Left renal pelvis (tissue), 4 donors: ENCODE measurements at places on chromosomes 4 and X. TPM values are rescaled to one million over a fixed set of nuclear protein-coding genes. Genes with fewer than 3 reads are reported as not detected.

DNA sequence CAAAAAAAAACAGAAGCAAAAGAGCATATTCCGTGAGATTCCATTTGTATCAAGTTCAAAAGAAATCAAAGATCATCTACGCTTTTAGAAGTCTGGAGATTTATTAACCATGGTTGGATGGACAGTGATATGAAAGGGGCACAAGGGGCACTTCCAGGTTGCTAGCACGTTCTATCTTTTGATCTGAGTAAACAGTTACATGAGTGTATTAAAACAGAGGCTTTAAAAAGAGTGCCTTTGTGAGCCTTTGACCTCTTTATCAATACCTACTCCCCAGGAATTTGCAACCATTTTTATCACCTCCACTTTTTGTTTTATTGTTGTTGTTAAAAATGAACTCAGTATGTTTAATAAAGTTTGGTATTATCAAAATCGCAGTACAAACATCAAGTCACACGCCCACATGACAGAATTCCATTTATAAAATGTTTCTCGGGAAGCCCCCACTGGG lies 72.4 kb upstream of the UCP1 start:
- DNase-seq = no peak

DNA sequence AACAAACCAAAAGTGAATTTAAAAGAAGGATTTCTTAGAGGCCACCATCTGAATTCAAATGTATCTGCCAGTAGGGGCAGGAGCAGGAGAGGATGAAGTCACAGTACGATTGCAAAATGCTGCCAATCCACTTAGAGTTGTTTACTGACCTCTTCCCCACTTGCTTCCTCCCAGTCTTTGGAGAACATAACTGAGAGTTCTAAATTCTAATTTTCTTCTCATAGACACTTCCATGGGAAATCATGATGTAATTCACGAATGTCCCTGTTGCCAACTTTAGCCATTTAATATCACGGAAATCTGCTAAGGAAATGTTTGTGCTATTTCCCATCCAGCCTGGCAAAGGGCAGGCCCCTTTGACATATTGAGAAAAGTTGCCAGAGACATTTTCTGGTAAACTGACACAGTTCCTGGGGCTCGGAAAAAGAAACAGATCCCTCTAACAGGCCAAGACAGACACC lies 33.6 kb upstream of the NOCT start:
- peak; percentile 12 for DNase-seq

DNA sequence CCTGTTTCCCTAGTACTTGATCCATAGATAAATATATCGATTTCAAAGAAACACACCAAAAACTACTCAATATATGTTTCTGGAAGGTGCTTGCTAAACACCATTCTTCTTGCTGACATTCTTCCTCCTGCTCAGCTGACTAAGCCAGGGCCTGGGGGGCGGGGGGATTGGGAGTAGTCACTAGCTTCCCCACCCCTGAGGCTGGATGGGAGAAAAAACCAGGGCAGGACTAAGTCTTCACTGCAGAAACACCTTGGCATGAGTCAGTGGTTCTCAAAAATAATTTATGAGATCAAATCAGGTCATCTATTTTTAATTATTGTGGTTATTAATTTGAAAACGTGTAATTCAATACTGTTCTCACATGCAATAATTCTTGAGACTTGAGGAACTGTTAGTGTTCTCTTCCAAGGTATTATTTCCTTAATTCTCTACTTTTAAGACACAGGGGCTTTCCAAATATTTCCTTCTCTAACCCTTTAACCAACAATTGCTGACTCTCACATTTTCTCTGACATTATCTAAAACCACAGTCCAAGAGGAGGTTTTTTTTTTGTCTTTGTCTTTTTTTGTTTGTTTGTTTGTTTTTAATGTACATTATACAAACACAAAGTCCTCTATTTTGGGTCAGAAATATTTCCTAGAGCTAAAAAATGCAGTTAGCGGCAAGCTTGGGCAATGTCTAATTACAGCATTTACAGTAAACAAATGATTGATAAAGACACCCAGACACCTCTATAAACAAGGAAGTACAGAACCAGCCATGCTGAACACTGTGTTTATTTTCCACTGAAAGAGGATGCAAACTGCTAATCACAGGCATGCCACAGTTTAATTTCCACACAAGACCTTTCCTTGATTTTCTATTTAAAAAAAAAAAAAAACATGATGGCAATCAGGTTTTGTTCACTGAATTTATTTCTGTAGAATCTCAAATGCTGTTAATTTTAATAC lies 120.3 kb upstream of the USP9X start:
- DNase-seq = no peak

GRCh38 chr4:175841366-175841765 lies 29.3 kb upstream of the GPM6A start:
- no peak for DNase-seq

DNA sequence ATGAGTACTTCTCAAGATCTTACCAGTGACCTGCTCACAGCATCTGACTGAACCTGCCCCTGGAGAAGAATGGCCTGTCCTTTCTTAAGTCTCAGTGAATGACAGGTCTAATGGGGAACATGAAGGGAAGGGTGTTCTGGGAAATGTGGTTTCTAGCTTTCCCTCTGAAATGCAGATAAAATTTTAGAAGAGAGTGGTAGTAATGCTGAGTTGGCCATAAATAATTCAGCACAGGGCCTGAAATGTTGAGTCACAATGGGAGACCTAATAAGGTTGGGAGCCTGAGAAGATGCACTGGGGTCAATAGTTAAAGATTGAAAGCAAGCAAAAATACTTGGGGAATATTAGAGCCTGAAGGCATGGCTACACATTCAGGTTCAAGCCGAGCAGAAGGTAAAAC lies 214.9 kb upstream of the ARHGAP24 start:
- DNase-seq = no peak

The BCORL1 gene
- 21.1 TPM for polyA plus RNA-seq

The PCDH19 gene
- polyA plus RNA-seq = 3.1 TPM

DNA sequence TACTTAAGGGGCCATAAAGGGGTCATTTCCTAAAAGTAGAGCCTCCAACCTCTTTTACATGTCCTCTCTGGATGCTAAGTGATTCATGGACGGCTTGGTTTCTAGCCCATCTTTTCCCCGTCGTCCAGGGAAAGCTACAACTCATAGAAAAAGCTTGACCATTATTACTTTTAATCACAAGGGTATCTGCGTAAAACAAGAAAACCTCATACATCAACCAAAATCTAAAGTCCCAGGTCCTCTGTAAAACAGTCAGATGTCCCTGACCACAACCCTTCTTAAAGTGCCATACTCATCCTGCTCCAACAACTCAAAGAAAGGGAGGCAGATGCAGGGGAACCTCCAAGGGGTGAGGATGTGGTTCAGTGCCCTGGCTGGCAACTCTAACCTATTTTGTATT lies 29.6 kb downstream of the ADGRA3 start:
- no peak for DNase-seq

DNA sequence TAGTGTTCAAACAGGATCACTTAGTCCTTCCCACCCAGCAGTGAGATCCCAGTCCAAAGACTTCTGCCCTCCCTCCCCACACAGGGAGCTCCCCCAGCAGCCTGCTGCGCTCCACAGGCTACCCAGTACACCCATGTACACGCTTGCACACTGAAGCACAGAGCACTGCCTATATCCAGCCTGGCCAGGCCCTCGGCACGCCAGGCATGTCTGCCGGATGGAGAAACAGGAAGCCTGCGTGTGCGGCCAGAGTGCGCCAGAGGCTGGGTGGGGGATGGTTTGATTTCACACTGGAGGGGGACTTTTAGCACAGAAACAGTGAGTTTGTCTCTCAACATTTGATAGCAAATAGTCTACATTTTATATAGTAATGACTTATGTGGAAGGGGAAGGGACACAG lies 833.5 kb upstream of the IGFBP7 start:
- no peak for DNase-seq

The NUDT6 gene
- 17.2 TPM for polyA plus RNA-seq

The CYBB gene
- polyA plus RNA-seq = 10.2 TPM

GRCh38 chr4:150385606-150386005 lies 196.3 kb upstream of the MAB21L2 start:
- no peak for DNase-seq

GRCh38 chr4:176186671-176187395 lies 8.6 kb downstream of the SPATA4 start:
- no peak for DNase-seq

GRCh38 chr4:153788413-153789276 lies at the start of gene SFRP2:
Gene SFRP2, minus strand, starts transcription at chr4:153789083. Its CDS starts 248 bp downstream, at chr4:153788835.
- no peak for DNase-seq

The SLITRK4 gene
- 21.4 TPM for polyA plus RNA-seq

GRCh38 chr4:165388756-165389155 lies 9.9 kb downstream of the CPE start:
- no peak for DNase-seq

GRCh38 chr4:78024085-78024484 lies 33.0 kb upstream of the FRAS1 start:
- no peak for DNase-seq

DNA sequence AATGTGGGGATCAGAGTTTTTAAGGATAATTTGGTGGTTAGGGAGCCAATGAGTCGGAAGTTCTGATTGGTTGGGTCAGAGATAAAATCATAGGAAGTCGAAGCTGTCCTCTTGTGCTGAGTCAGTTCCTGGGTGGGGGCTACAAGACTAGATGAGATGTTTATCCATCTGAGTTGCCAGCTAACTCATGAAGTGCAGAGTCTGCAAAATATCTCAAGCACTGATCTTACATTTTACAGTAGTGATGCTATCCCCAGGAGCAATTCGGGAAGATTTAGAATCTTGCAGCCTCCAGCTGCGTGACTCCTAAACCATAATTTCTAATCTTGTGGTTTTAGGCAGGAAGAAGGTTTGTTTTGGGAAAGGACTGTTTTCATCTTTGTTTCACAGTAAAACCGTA lies 565.8 kb upstream of the SPANXN1 start:
- DNase-seq = no peak

DNA sequence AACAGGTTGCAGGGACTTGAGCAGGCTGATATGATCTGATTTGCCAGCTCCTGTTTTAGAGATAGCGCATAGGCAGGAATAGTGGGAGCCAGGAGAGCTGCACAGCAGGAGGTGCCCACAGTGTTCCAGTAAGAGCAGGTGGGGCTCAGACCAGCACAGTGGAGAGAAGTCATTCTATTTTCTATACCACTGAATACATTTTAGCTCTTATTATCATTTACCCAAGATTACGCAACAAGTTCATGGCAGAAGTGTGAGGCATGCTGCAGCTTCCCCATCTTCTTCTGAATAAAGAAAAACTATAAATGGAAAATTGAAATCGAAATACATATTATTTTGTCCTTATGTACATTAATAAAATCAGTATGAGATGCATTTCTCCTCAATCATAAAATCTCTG lies 114.7 kb upstream of the EDNRA start:
- DNase-seq = no peak

The ADH7 gene
- polyA plus RNA-seq = not detected

DNA sequence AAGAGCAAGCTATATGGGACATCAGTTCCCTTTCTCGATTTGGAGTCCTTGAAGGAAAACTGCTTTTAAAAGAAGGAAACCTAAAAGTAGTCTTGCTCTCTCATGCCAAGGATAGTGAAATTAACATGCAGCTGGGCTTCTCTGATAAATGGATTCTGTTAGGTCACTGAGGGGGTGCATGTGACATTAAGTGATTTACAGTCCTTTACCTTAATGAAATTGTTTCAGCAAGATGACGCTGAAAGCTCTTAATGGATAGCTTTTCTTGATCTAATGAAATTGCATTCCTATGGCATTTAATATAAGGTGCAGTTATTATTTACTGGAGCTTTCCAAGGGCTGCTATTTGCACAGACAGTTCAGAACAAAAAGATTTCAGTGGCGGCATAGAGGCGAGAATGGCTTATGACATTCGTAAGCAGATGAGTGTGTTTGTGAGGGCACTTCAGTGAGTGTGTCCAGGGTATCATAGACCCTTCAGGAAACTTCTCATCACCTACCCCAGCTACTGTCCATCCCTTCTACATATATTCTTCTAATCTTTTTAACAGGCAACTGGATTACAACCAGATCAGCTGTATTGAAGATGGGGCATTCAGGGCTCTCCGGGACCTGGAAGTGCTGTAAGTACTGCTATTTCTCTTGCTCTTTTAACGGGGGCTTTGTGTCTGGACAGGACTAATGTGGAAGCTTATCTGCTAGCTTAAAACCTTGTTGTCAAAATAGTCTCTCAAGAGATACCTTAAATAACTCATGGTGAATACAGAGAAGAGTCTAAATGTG lies 219.9 kb upstream of the PACRGL start:
- DNase-seq = no peak

The APBB2 gene
- polyA plus RNA-seq = 54.3 TPM

The MAP7D2 gene
- 4.1 TPM for polyA plus RNA-seq

The JAKMIP1 gene
- polyA plus RNA-seq = not detected
